ENCODE measurements at places on chromosomes 2 and 18.

DNA sequence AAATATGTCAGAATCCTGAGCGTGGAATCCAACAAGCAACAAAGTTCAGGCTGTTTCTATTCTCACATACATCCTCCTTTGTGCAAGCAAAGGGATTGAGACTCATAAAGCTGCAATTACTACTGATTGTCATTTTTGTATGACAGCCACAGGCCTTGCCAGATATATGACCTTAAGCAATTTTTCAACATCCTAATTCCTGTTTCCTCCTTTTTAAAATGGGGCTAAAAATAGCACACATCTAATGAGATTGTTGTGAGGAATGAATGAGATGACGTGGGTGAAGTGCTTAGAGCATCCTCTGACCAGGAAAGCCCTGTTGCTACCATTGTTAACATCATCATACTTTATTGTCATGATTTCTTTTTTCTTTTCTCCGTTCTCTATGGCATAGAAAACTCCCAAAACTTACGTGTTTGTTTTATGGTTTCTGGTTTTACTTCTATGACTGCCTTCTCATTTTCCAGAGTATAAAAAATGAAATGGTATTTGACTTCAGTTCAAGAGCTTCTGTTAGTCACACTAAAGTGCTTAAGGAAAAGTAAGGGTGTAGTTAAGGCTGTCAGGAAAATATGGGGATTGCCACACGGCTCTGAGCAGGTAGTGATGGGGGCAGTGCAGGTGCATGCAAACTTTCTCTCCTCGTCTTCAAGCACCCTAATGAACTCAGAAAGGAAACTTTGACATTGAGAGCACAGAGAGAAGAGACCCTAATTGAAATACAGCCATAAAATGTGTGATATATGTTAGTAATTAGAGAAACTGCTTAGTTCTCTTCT, 590.6 kb upstream of the NETO1 start:
- DNase-seq = no peak

DNA sequence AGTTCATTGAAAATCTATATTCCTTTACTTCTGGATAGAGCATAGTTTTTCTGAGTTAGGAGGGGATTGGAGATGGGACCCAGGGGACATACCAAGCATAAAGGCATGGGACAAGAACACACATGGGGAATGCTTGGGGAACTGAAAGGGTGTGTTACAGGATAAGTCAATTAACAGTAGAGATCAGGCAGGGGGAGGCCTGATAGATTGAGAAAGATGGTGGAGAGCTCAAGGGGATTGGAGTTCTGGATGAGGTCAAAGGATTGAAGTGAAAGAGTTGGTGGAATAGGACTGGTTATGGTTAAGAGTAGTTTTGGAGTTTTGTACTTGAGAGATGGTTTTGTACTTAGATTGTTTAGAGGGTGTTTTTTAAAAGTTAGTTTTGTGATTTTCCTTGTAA, 16.1 kb downstream of the ACSL3 start:
- DNase-seq = no peak

- no peak for DNase-seq
Observed at GRCh38 chr2:159926695-159927094, 128.7 kb upstream of the CD302 start.

DNA sequence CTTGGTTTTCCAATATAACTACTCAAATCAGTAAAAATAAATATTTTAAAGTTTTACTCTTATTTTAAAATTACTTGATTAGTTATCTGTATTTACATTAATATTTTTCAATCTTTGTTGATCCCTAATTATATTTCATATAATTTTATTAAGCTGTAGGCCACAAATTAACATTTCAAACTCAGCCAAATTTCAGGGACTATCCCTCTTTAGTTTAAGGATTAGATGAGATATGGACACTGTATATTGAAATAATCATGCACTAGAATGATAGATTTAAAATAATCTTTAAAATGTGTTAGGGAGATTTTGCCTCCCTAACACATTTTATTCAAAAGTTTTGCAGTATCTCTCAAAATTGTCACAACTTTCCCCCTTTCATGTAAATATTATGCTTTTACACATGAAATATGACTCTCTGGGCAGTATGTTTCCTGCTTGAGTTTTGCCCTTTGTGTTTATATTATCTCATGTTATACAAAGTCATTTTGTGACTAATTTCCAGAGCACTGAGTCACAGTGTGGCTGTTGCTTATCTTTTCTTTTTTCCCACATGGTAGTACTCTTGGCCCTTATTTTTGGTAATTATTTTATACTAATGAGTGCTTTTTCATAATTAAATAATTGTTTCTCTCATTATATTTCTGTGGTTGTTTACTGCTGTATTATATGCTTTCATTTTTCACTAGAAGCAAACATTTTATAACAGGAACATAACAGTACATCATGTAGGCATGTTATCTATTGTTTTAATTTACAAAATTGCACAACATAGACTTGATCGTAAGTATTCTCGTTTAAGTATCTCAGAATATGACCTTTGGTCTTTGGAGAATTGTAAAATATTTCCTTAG, 1.2 kb downstream of the TFPI start:
- peak; percentile 81 for DNase-seq

DNA sequence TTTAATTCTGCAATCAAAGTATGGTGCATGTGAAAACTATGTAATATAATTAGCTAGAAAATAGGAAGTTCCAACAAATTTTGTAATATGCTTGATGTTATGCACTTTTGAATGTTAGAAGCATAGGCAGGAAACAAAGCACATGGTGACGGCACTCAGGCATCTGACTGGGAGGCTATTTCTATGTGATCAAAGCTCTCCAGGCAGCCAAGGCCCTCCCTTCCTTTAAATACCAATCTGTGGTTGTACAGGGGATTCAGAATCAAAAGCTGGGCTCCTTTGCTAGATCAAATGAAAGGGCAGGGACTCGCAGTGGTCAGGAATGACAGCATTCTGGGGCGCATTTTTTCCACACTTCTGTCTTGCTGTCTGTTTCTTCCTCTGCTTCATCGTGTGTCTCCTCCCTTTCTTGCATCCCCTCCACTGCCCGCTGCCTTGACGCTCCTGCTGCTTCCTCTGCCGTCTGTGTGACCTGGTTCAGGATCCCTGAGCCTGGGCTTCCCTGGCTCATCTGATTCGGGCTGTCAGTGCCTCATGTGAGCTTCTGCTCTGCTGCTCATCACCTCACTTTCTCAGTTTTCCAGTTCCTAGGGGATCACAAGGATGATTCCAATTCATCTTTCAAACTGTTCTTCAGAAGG, 30.9 kb downstream of the TMEM182 start:
- DNase-seq = no peak

DNA sequence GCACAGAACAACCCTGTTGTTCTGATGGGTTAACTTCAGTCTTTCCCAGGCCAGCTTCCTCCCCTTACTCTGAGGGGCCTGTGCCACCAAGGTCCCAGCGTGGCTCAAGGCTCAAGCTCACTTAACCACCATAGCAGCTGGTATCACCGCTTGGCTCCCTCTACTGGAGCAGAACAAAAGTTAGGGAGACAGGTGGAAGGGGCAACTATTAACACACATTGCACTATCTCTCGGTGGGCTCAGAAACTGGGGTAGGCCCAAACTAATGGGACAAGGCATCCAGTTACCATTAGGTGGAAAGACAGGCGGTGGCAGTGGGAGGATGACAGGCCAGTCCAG, 88.7 kb upstream of the ATL2 start:
- peak; percentile 78 for DNase-seq

DNA sequence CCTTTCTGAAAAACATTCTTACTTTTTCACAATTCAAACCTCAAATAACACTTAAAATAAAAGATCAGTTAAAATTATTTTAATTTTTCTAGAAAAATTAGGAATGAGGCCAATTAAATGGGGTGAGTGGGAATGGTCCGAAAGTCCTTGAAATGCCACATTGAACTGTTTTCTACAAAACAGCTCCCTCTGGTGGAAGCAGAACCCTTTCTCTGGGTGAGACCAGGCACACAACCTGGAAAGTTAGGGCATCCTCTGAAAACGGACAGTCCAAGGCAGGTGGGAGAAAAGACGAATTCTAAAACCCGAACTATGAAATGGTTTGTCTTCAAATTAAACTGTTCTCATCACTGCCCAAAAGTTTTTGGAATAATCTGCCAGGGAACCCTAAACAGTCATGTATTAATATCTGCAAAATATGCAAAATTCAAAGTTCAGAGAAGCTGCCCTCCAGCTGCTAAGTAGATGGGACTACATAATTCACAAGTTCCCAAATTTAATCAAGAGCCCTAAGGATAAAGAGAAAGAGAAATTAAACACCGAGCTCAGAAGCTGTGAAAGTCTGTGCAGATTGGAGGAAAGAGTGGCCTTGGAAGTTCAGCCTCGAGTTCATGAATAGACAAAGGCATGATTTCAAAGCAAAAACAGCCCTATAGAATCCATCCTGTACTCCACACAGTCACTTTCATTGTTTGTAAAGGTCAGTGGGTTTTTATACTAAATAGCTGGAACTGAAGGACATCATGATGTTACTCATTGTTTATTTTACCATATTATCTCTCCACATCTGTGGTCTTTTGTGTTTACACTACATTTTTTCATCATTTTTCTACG, 108.3 kb downstream of the PIEZO2 start:
- DNase-seq = peak; percentile 80

GRCh38 chr2:219444566-219445091, 10.0 kb downstream of the SPEG start:
- no peak for DNase-seq

- DNase-seq = no peak
Observed at GRCh38 chr2:230071421-230071820, 2.7 kb upstream of the SLC16A14 start.

DNA sequence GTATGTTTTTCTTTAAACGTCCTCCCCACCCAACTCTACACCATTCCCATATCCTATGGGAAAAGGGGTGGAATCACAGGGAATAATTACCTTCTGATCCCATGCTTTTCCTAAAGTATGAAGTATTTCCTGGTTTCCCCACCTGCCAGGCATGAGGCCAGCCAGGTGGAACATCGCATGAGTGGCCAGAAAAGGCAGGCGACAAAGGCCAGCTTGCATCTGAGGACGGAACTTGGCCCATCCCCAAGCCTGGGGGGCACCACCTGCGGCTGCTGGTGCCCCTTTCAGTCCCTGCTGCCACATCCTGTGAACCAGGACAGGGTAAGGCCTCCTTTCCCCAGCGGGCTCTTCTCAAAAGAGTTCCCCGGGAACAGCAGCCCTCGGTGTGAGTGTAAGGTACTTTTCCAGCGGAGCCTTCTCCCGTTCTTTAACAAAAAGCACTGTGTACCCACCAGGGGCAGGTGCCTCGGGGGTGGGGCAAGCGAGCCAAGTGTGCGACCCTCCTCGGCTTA, 1.2 kb upstream of the ERFE start:
- no peak for DNase-seq

DNA sequence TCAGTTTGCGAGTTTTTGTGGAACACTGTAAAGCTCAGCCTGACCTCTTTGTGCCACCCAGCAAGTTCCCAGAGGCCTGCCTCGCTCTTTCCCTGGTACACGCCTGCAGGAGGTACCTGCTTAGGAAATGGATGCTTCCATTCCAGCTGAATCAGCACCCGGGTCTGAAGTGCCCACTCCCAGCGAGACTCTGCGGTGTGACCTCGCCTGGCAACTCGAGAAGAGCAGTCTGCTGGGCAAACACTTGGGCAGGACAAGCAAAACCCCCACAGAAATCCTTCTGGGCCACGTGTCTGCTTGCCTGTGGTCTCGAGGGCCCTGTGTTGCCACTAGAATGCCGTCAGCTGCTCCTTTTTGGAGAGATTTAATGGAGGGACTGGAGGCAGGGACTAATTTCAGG, 127.6 kb downstream of the MAPK4 start:
- no peak for DNase-seq

- no peak for DNase-seq
Observed at GRCh38 chr2:227222292-227222691, 57.9 kb downstream of the COL4A3 start.

- DNase-seq = peak; percentile 59
Observed at GRCh38 chr18:8705238-8705960, at the start of gene MTCL1. Gene MTCL1 (plus strand): TSS chr18:8705556. CDS start chr18:8705661, 105 bp downstream.

- no peak for DNase-seq
Observed at GRCh38 chr18:75170022-75170789, 38.7 kb downstream of the PTGR3 start.
